ENCODE measurements at places on chromosomes 2 and 18.

- DNase-seq = no peak
Observed at GRCh38 chr2:201440182-201440581, 11.1 kb downstream of the TRAK2 start.

DNA sequence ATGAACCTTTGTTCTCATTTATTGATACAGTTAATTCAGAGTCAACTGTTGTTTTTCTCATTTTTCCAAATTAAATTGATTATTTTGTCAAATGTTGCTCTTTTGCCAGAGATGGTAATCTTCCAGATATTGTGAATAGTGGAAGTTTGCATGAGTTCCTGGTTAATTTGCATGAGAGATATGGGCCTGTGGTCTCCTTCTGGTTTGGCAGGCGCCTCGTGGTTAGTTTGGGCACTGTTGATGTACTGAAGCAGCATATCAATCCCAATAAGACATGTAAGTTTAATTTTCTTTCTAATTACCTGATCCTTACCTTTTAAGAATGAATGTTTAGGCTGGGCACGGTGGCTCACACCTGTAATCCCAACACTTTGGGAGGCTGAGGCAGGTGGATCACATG lies 7.8 kb downstream of the CYP20A1 start:
- DNase-seq = no peak

DNA sequence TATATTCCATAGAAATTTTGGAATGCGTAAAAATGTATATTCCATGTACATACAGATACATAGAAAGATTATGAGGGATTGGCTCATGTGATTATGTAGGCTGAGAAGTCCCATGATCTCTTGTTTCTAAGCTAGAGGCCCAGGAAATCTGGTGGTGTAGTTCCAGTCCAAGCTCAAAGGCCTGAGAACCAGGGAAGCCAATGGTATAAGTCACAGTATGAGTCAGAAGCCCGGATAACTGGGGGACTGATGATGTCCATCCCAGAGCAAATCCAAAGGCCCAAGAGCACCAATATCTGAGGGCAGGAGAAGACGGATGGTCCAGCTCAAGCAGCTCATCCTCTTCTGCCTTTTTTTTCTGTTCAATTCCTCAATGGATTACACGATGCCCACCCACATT lies 385.0 kb upstream of the KLHL29 start:
- no peak for DNase-seq

DNA sequence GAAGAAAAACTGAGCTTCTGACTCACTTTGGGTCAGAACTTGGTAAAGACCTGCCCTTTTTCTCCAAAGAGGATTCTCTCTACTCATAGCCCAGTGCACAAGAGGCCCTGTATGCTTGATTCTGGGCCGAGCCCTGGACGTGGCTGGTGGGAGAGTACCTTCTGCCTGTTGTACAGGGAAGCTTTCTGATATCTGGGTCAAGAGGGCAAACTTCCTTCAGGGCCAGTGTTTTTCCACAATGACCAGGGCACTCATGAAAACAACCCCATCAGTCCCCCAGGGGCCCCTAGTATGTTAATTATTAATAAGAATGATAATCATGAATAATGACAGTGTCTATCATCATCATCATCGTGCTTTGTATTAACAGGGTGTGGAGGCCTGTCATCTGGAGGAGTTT lies 90.0 kb downstream of the TGFA start:
- DNase-seq = no peak

DNA sequence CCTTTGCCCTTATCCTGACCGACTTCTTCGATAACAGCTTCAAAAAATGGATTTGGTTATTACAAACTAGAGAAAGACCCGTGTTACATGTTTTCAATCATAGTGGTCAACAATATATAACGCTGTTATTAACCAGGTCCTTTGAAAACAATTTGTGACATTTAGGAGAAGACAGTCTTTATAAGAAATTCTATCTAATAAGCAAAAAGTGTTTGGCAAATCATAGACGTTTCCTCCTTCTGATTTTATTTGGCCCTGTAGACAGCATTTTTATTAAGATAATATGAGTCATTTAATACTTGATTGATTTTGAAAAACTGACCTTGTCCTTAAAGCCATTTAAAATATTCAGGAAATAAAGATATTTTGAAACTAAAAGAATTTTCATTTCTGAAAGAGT lies 160.5 kb upstream of the DAPL1 start:
- DNase-seq = no peak

- no peak for DNase-seq
Observed at GRCh38 chr2:154952346-154952980, 254.0 kb downstream of the KCNJ3 start.

DNA sequence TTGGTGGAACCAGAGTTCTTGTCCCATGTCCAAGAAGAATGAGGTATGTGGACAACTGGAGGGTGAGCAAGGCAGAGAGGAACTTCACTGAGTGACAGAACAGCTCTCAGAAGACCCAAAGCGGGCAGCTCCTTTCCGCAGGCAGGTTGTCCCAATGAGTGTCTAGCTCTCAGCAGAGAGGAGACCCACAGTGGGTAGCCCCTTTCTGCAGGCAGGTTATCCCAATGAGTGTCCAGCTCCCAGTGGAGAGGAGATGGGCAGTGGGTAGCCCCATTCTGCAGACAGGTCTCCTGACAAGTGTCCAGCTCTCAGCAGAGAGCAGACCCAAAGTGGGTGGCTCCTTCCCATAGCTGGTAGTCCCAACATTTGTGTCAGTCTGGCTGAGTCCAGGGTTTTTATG lies 69.6 kb downstream of the SRBD1 start:
- DNase-seq = no peak

- DNase-seq = no peak
Observed at GRCh38 chr18:12839057-12839525, 44.9 kb downstream of the PTPN2 start.

DNA sequence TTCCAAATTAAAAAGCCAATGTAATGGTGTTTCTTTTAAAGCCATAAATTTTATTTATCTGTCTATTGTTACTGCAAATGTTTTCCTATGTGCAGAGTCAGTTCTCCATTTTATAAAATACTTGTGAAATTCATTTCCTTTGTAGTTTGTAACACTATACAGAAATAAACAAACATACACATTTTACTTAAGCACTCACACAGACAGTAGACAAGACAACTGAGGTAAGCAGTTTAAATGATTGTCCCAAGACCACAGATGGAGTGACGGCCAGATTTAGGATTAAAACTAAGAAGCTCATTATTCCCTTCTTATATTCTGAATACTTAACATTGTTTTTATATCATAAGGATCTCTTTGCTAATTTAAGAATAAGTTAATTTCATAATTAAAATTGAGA lies 100.9 kb downstream of the BAZ2B start:
- DNase-seq = no peak

GRCh38 chr2:117940436-117940835 lies 73.4 kb downstream of the CCDC93 start:
- no peak for DNase-seq

- no peak for DNase-seq
Observed at GRCh38 chr2:233098618-233099017, 38.5 kb downstream of the INPP5D start.

GRCh38 chr2:198628596-198628995 lies 824.2 kb downstream of the PLCL1 start:
- DNase-seq = no peak

GRCh38 chr2:30511122-30512083 lies 64.4 kb downstream of the LCLAT1 start:
- no peak for DNase-seq
